ENCODE measurements at places on chromosomes 2 and 18. TPM values are rescaled to one million over a fixed set of nuclear protein-coding genes. Genes with fewer than 3 reads are reported as not detected.
A peak's percentile ranks its signal among the peaks of the same experiment; 100 is the strongest.

DNA sequence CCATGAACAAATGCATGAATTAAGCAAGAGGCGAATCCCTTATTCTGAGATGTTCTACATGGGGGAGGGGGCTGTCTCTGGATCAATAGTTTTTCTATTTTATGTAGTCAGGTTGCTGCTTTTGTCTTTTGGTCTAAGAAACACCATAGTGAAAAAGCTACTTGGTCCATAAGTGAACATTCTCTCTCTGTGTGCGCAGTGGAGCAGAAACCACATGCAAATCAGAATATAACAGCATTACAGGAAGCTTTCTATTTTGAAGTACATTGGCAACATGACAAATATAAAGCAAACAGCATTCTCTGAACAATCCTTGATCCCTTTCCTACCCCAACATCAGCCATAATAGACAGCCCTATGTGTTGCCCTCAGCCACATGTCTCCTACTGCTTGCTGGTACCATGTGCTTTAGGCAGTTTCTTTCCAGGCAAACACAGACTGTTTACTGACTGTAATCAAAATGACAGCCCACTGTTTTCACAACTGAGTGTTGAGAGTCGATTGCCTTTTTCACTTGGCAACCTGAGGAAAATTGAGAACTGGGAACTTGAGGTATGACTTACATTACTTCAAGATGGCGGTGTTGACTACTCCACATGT, 10.6 kb downstream of the SCN3A start:
- no peak overlapping the region for H3K27ac ChIP-seq
- no peaks in the 10 kb centered on the region for H3K36me3 ChIP-seq
- no peak overlapping the region for H3K4me3 ChIP-seq
- peaks cover 7% of the 10 kb centered on the region for H3K4me1 ChIP-seq
- no peak for DNase-seq
- no peaks in the 10 kb centered on the region for H3K27me3 ChIP-seq

DNA sequence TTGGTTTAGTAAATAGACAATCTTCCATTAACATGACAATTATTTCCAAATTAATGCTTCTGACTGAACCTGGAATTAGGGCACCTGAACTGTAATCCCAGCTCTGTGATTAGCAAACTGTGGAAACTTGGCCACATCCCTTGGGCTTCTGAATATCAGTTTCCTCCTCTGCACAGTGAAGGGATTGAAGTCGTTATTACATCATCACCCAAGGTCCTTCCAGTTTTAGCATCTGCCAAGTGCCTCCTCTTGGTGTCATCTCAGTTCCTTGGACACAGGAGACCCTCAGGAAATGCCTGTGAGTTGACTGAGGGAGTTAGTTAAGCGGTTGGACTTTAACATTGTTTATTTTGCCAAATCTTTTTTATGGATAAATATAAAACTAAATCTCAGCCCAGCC, 64.8 kb downstream of the MOGAT1 start:
- no peak overlapping the region for H3K27ac ChIP-seq
- no peaks in the 10 kb centered on the region for H3K36me3 ChIP-seq
- H3K4me1 ChIP-seq, result peaks cover 6% of the 10 kb centered on the region
- H3K27me3 ChIP-seq, result no peaks in the 10 kb centered on the region
- no peak overlapping the region for H3K4me3 ChIP-seq

- H3K4me1 ChIP-seq, result peaks cover 75% of the 10 kb centered on the region
- H3K4me3 ChIP-seq, result peak overlapping the region; percentile 16
- no peaks in the 10 kb centered on the region for H3K27me3 ChIP-seq
- DNase-seq, result peak; percentile 56
- no peaks in the 10 kb centered on the region for H3K36me3 ChIP-seq
These were observed 3.7 kb upstream of the TUBA4B start for GRCh38 chr2:219249203-219249980.

Gene FHOD3
- 23.4 TPM for total RNA-seq

Gene OBSL1
- not detected for total RNA-seq

Data from Karpas-422 (cell line).